ENCODE measurements at places on chromosomes 5 and 9. TPM values are rescaled to one million over a fixed set of nuclear protein-coding genes. Genes with fewer than 3 reads are reported as not detected.
A peak's percentile ranks its signal among the peaks of the same experiment; 100 is the strongest.

Gene CCDC192
- total RNA-seq: not detected

GRCh38 chr5:91434348-91434747 is 51.2 kb upstream of the ARRDC3 start:
- no peak for DNase-seq

GRCh38 chr9:6711403-6711802 is 46.4 kb upstream of the KDM4C start:
- DNase-seq: peak; percentile 28

DNA sequence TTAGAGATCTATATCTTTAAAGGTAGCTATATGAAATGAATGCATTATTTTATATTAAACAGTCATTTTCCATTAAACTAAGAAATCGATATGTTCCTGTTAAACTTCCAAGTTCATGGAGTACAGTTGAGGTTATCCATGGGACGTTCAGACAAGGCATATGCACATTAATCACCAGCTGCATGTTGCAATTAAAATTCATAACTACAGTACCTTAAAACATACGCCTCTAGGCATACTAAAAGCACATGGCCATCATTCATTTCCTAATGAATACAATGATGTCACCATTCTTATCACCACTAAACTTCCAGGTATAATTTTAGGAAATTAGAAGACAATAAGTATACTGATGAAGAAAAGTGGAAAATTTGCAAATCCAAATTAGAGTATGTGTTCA is 174.3 kb downstream of the CDH12 start:
- no peak for DNase-seq

DNA sequence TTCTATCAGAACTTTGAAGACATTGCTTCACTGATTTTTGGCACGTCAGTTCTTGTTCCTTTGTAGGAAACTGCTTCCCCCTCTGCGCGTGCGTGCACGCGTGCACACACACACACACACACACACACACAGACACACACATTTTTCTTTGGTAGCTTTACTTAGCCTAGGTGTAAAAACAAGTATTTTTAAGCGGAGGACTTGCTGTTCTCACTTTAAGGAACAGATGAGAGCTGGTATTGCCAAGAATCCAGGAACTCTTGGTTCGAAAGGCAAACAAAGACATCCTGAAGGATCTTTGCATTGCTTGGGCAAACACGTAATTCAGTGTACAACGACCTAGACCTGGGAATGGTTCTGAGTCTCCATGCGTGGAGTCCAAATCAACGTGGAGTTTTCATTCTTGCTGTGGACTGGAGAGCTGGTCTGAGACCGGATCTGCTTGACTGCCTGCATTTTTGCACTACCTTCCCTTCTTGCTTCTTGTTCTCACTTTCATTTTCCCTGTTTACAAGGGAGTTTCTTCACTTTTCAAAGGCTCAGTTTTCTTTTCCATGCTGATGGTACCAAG is 8.2 kb downstream of the TMEM268 start:
- no peak for DNase-seq

DNA sequence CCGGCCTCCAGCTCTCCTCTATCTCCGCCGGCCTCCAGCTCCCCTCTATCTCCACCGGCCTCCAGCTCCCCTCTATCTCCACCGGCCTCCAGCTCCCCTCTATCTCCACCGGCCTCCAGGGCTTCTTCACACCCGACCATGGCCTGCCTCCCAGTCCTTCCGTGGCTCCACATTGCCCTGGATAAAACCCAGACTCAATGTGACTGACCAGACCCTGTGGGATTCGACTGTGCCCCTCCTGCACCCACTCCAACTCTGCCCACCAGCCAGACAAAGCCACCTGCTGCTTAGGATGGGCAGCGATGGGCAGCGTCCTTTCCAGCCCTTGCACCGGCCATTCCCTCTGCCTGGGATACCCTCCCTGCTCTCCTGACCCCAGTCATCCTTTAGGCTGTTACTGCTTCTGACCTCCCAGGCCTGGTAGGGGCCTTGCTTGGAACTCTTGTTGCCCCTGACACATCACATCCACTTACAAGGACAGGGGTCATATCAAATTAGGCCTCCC is 30.5 kb upstream of the RXRA start:
- no peak for DNase-seq

DNA sequence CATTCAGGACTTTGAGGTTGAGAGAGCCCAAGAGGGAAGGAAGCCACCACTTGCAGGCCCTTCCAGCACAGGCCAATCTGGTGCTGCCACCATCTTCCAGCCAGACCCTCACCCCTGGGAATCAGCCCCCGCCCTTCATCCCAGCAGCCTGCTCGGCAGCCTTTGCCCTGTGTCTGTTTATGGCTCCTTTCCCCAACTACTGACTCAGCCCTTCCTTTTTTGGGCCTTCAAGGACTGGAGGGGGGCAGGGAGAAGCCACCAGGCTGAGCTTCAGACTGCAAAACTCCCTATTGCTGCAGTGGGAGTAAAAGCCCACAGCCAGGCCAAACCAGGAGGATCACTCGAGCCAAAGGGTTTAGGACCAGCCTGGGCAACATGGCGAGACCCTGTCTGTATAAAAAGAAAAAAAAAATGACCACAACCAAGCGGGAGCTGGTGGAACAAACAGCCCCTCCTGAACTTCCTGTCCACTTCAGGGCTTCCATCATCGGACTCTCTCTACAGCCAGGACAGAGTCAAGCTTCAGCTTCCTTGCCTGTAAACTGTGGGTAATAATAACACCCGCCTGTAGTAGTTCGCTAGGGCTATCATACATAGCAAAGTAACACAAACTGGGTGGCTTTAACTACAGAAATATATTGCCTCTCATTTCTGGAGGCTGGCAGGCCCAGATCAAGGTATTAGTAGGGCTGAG is 85.9 kb upstream of the IL17B start:
- DNase-seq: peak; percentile 26
